ENCODE measurements at places on chromosomes 6 and 20. TPM values are rescaled to one million over a fixed set of nuclear protein-coding genes. Genes with fewer than 3 reads are reported as not detected.

The MUC21 gene
- not detected for total RNA-seq

The TOMM6 gene
- total RNA-seq = 128 TPM

DNA sequence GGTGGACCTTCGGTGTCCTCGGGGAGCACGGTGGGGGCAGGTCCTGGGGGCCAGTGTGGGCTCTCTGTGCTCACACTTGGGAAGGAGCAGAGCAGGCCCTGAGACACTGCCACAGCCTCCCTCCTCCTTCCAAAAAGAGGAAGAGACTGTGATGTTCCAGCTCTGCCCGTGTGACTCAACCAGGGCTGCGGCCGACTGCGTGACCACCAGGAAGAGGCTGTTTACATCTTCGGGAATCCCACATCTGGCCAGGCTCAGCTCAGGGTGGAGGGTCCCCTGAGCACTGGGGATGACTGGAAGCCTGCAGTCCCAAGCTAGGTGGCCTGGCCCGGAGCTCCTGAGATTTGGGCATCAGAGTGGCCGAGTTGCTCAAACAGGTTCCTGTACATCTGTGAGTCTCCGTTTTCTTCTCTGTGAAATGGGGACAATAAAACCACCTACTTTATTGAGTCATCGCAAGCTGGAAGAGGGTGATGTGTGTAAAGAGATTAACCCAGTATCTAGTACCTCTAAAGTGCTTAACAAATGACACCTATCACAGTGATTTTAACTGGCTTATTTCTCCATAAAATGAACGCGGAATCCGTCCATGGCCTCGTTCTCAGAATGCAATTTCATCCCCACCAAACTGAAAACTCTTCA is 242.1 kb downstream of the DLL1 start:
- peak; percentile 50 for DNase-seq

DNA sequence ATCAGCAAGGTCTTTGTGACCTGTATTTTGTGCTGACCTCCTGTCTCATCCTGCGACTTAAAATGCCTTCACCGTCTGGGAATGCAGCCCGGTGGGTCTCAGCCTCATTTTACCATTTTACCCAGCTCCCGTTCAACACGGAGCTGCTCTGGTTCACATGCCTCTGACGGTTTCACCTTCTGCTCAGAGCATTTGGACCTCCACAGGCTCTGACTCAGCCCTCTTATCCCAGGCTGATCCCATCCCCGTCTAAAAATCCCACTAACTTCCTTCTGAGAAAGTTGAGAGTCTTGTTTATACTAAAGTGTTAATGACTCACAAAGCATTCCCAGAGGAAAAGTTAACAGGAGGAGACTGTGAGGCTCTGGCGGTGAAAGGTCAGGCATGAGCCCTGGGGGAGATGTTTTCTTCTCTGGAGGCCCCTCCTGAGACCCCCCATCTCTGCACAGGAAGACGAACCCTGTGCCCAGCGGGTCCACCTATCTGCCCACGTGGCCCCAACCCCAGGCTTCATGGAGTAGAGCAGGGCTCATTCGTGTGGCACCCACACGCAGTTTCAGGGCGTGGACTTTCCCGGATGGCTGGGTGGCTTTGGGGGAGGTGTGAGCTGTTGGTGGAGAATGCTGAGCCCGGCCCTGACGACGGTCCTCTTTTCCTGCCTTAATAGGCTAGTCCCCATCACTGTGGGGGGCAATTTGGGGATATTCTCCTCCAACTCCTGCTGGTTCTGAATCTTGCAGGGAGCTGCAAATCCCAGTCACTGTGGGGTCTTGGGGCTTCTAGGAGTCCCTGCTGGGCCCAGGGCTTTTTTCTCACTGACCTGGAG is 3.3 kb upstream of the BIRC7 start:
- no peak for DNase-seq

DNA sequence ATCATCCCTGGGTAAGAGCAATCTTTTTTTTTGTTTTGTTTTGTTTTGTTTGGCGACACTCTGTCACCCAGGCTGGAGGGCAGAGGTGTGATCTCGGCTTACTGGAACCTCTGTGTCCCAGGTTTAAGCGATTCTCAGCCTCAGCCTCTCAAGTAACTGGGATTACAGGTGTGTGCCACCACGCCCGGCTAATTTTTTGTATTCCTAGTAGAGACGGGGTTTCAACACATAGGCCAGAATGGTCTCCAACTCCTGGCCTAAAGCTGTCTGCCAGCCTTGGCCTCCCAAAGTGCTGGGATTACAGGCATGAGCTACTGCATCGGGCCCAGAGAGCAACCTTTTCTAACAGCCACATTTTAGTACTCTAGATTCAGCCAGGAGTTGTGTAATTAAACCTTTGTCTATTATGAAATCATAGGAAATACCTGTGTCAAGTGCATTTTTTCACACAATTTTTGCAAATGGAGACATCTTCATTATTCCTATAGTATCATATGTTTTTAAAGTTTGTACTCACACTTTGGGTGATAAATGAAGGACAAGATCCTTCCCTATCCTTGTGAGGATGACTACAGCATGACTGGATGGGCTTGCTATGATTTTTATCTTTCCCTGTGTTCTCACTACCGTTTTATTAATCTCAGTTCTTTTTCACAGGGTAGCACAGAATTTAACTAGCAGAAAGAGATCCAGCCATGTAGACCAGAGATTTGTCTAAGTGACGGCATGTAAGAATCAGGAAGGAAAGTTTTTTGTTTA is 82.6 kb downstream of the OR2B2 start:
- no peak for DNase-seq

DNA sequence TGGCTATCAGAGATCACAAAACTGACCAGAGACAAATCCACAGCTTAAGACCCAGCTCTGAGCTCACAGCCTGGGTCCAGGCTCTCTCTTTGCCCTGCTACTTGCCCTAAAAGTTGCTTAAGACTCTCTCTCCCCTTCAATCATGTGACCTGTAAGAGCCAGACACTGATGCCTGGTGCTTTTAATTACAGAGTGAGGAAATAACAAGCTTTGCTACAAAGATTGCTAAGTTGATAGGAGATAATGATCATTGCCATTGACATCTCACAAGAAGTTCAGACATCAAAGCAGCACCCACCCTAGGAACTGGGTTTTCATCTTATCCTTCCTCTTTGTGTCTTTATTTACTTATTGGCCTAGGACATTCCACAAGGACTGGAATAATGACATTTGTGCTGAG is 125.9 kb upstream of the CD93 start:
- no peak for DNase-seq

DNA sequence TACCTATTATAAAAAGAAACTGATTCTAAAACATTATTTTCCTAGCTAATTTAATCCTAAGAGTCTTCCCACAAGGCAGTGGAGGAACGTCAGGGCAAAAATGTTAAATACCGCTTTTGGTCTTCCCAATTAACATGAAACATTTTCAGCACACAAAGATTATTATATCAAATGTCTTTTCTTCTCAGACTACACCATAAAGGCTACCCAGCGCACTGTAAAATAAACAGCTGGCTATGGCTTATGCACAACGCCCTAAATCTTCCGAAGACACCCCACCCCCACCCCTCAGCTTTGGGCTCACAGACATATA is 1.0 kb downstream of the NUDT3 start:
- no peak for DNase-seq

DNA sequence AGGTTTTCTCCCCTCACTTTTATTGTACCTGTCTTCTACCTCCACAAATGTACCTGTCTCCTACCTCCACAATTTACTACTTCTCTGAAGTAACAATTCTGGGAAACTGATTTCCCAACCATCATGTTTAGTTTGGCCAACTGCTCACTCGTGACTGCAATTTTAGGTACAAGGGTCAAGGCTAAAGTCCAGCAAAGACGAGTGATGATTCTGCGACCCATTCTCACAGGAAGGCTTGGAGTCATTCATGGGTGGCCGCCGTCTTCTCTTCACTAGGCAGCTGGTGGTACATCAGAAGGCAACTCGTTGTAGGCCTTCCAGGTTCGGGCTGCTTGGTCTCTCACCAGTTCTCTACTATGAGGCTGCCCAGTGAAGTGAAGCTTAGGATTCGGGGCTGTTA is 483.8 kb upstream of the JARID2 start:
- DNase-seq = no peak

DNA sequence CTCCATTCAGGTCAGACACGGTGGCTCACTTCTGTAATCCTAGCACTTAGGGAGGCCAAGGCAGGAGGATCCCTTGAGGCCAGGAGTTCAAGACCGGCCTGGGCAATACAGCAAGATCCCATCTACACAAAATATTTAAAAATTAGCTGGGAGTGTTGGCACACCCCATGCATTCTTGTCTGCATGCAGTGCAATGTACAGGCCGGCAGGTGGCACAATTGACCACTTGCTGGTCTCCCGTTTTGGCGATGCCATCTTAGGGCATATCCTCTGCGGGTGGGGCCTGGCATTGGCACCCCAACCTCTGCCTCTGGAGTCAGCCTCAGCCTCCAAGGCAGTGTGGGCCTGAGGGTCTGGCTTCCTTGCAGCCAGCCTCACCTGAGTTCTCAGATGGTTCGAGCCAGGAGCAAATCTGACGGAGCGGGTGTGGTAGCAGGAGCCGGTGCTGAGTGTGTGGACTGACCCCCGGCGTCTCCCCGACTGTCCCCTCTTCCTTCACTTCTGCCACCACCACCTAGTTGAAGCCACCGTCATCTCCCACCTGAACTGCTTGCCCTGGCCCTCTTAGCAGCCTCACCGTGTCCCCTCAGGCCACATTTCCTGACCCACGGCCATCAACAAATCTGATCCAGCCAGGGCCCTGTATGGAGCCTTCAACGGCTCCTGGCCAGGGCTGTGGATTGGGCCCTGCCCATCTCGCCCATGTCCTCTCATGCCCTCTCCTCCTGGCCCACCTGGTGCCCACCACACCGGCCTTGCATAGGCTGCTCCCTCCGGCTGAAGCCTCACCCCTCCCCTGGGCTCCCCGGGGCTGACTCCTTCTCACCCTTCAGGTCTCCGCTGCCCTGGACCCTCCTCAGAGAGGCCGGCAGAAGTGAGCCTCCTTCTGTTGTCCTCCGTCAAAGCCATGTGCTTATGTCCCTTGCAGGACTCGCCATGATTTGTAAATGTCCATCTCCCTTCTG is 44.0 kb downstream of the EFCAB8 start:
- DNase-seq = peak; percentile 74

- DNase-seq = no peak
Observed at GRCh38 chr6:144284478-144284782, 705 bp upstream of the UTRN start.

DNA sequence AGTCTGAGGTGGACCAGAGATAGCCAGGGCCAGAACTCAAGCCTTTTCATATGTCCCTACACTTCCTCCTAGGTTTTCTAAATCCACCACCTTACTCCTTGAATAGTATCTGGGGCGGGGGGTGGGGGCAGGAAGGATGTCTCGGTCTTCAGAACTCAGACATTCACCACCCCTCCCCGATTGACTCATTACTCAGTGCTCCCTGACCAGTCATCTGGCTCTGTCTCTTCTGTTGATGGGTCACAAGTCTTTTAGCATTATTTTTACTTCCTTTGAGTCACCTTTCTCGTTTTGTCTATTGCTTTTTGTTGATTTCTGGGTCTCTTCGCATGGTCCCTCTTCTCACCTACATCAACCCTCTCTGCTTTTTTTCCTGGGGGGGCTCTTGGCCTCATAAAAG is 23.3 kb downstream of the NOX3 start:
- DNase-seq = no peak

DNA sequence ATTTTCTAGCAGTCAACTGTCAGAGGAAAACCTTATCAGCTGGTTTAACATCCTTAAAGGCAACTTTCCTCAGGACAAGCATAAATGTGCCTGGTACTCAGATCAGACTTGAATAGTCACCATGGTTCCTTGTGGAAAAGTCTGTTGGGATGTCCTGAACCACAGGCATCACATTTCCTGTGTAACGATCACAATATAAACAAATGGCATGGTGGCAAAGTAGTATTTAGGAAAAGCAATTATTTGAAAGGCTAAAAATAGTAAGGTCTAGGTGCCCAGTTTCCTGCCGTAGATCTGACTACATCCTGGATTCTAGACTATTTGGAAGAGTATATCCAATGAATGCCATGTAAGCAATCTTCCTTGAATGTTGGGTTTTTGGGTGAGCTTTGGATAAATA is 271.9 kb upstream of the AGPAT4 start:
- DNase-seq = no peak

All from right cardiac atrium (tissue), 5 donors.